CD4-positive, alpha-beta T cell treated with Interleukin-15 for 1 hour (primary cell): ENCODE measurements at places on chromosomes 3 and 15.

- no peak for DNase-seq
Measured at GRCh38 chr3:16913264-16913580, 28.5 kb downstream of the PLCL2 start.

- DNase-seq, result no peak
Measured at GRCh38 chr15:91795235-91795634, 58.3 kb upstream of the SLCO3A1 start.

- DNase-seq, result no peak
Measured at GRCh38 chr15:49877117-49877872, 241.7 kb downstream of the ATP8B4 start.

DNA sequence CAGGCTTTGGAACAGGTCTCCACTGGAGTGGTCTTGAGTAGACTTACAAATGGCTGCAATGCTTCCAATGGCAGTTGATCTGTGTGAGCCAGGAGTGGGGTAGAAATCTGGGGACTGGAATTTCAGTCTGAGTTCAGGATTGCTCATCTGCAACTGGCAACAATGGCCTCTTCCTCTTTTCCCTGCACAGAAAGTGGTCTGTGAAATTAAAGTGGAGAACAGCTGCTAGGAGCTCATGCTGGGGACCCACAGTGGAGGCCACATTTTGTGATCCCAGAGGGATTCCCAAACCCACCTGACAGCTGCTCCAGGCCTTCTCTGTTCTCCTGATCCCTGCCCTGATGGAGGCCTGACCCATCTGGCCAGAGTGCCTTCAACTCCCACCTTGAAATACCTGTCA, 49.6 kb downstream of the CEMIP start:
- DNase-seq, result no peak

DNA sequence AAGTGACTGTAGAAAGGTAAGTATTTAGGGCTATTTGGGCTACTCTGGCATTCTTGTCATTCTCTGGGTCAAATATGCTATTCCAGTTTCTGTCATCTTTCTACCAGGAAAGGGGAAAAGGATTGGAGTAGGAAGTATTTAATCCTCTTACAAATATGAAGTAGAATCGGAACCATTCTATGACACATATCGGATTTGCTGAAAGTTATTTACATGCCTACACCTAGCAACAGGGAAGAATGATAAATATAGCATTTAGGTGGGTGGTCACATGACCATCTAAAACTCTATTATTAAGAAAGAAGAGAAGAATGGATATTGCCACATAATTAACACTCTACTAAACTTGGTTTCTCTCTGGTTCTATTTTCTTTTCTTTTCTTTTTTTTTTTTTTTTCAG, 1353.1 kb downstream of the ZPLD1 start:
- DNase-seq, result no peak

GRCh38 chr15:41832208-41832607, 4.3 kb downstream of the JMJD7 start:
- DNase-seq, result no peak

- DNase-seq, result no peak
Measured at GRCh38 chr3:171660188-171660587, 150.1 kb downstream of the PLD1 start.

- no peak for DNase-seq
Measured at GRCh38 chr3:172461530-172462138, 13.4 kb upstream of the GHSR start.

DNA sequence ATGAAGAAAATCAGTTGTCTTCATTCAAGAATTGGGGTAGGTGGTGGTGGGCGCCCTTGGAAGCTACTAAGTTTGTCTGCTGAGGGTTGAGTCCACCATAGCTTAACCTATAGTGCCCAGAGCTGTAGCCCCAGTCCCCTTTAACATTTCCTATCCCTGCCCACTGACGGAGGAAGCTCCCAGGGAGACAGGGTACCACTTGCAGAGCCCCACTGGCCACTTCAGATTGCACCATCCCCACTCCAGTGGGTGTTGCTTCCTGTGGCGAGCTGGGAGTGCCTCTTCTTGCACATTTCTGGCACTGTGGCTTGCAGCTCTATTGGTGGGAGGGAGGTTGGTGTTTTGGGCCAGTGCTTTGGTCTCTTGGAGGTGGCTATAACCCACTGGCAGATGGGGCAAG, 2.7 kb downstream of the PXYLP1 start:
- no peak for DNase-seq

- DNase-seq, result no peak
Measured at GRCh38 chr15:52172869-52173268, 18.3 kb downstream of the GNB5 start.

DNA sequence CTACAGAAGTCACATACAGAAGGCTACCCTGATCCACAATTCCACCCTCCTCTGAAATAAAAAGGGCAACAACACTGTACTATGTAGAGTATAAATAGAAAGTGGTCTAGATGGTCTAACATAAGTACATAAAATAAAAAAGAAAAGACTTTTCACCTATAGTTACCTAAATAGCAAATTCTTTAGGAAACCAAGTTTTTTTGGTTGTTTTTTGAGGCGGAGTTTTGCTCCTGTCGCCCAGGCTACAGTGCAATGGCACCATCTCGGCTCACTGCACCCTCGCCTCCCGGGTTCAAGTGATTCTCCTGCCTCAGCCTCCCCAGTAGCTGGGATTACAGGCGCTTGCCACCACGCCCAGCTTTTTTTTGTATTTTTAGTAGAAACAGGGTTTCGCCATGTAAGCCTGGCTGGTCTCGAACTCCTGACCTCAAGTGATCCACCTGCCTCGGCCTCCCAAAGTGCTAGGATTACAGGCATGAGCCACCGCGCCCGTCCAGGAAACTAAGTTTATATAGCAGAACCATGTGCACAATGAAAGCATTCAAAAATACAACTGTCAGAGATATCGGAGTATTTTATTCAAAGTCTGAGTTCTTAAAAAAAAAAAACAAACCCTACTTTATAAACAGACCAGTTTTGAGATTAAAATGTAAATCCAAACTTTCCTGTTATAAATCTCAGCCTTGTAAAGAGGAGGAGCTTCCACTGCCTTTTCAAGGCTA, 1.7 kb downstream of the SIN3A start:
- DNase-seq, result no peak

GRCh38 chr15:42092398-42093318, 1.7 kb downstream of the PLA2G4D start:
- DNase-seq, result no peak

- no peak for DNase-seq
Measured at GRCh38 chr3:61665121-61665520, 103.8 kb downstream of the PTPRG start.

GRCh38 chr3:134239538-134239937, 11.1 kb downstream of the RYK start:
- DNase-seq, result no peak

DNA sequence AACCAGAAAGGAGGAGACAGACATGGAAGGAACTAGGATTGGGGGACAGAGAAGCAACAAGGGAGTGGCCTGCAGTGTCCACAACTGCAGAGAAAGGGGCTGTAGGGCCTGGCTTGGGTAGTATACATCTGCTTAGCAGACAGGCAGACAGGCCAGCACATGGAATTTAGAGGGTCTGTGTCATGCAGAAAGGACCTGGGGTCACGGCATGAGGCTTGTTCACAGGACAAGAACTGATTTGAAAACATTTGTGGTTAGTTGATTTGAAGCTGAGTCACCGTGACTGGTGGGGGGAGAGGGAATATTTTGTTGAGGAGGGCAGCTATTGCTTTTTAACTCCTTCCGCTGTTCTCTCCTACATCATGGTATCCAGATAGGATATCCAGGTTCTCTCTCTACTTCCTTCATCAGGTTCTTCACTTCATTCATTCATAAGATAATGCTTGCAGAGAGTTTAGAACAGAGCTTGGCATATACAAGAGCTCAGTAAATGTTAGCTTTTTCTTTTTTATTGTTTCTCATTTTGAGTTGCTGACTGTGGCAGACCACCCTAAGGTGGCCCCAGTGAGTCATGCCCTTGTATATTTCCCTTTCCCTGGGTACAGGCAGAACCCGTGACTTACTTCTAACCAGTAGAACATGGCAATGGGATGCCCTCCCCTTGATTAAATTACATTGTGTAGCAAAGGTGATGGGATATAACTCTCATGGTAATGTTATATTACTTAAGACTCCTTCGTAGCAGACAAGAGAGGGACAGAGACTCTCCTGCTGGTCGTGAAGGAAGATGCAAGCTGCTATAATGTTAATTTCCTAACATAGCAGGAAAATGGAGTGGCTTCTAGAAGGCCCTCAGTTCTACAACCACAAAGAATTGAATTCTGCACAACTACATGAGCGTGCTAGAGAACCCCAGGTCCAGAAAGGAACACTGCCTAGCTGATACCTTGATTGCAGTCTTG, 95.0 kb upstream of the NMNAT3 start:
- no peak for DNase-seq

GRCh38 chr15:88191812-88192165, 64.8 kb downstream of the NTRK3 start:
- no peak for DNase-seq
